DMS 273 treated with DMSO at 0.1 percent for 48 hours (cell line): ENCODE measurements at places on chromosomes 5 and 9.

DNA sequence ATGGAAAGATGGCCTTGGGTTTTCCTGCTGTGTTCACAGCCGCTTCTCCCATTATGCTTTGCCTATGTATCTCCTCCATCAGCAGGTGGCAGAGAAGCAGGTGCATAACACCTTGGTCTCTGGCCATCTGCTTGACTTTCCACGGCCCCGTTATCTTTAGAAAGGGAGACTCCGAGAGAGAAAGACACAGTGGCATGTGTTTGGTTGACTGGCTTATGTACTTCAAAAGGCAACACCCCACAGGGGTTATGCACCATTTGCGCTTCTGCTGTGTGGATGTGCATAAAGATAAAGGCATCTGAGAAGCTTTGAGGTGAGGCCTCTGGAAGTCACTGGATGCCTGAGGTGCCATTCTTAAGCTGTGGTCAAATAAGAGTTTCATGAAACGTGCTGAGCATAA lies 138.4 kb downstream of the EGFLAM start:
- DNase-seq = no peak

DNA sequence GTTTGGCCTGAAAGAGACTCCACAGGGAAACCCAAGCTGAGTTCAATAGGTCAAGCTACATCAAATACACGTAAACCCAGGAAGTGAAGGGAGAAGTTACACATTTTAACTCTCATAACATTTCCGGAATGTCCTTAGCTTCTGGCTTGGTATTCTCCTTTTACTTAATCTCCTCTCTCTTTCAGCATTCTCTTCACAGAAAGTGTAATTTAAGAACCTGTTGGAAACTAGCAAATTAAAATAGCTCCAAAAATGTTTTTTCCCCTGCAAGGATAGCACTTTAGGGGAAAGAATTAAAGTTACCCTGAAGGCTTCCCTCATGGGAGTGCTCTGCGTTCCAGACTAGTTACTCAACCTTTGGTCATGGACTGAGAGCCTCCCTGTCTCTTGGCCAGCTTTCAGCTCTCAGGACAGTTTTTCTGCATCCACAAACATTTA lies 292.7 kb upstream of the TARS1 start:
- no peak for DNase-seq

GRCh38 chr5:10538103-10538788 lies 25.6 kb upstream of the ANKRD33B start:
- no peak for DNase-seq

DNA sequence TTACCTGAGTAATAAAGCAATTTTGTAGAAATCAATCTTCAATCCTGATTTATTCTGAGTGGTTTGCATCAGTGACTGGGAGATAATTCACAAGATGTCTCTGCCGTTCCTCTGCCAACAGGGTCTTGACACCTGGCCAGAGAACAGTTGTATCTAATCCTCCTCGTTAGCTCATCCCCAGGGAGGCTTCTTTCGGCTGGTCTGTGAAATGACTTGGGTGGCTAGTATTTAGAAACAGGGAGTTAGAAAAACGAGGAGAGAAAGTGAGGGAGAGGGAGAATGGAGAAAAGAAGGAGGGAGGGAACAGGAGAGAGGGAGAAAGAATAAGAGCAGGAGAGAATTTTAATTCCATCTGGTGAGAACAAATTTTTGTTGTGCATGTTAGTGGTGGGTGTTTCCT lies 600.2 kb upstream of the TLE4 start:
- no peak for DNase-seq

DNA sequence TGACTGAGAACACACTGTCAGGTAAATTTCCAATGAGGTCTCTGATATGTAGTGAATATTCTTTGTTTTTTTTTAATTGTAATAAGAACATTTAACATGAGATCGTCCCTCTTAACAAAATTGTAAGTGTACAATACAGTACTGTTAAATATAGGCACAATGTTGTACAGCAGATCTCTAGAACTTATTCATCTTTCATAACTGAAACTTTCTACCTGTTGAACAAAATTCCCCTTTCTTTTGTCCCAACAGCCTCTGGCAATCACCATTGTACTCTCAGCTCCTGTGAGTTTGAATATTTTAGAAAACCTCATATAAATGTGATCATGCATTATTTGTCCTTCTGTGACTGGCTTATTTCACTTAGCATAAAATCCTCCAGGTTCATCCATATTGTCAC lies 10.6 kb upstream of the PRLR start:
- no peak for DNase-seq

GRCh38 chr5:11334404-11334803 lies 569.8 kb downstream of the CTNND2 start:
- DNase-seq = no peak

DNA sequence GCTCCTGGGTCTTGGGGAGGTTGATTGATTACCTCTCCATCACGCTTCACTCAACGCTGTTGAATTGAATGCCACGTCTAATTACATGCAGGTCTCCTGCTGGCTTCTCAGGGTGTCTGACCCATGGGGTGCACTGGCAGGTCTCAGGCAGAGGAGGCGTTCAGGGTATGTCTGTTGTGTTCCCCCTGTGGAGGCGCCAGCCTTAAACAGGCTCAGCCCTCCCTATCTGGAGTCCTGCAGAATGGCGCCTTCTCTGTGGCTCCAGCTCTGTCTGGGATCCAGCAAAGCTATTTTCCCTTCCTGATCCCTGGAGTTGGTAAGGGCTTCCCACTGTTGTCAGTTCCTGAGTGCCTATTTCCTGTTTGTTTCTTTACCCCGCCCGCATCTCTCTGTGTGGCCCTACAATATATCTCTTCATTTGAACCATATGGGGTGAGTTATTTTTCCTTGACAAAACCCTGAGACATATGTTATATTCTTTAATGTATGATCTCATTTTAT lies 150.0 kb downstream of the NTRK2 start:
- DNase-seq = no peak

DNA sequence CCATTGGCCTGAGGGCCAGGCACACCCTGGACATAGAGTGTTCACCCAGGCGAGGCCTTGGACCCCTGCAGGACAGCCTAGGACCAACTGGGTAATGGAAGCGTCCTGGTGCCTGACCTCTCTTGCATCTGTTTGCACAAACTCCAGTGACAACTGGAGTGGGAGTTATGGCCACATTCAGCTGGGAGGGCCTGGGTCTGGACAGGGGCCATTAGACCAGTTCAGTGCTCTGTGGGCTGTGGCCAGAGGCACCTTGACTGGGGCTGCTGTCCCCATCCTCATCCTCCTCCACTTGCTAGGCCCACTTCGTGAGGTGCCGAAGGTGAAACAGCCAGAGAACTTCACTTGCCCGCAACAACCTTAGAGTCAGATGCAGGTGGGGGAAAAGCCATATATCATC lies 372.7 kb upstream of the IRX1 start:
- no peak for DNase-seq

DNA sequence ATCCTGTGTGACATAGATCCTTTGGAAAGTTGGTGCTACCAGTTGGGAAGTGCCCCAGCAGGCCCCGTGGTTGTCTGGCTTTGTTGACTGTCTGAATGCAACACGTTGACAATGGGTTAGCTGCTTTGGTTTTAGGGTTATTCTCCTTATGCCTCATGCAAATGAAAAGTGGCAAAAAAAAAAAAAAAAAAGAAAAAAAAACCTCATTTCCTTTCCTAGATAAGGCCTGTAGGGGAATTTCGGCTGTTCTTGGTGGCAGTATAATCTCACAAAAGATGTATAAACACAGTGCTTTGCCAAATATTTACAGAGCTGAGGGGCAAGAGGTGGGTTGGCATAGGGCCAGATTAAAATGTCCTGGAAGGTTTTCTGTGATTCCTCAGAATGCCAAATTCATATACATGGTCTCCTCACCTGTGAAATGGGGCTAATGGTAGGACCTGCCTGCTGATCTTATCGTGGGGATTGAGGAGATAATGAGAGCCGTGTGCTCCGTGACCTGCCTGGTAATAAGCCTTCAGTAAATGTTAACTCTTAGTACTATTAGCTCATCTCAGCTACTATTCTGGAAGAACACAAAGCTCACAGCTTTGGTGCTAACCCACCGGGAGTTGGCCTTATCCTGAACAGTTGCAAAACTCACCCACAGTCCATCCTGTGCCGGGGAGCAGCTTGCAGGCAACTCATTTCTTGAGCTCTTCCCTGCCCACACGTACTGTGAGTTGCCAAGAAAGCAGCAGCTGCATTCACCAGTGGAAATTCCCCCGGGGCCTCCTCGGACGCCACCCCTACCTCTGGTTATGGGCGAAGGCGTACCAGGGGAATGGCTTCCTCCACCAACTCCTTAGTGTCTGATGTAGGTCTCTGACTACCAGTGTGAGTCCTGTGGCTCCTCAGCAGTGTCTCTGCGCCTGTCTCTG lies 220.3 kb downstream of the NR3C1 start:
- DNase-seq = no peak

GRCh38 chr9:108333530-108333983 lies 522.2 kb downstream of the ACTL7B start:
- no peak for DNase-seq

DNA sequence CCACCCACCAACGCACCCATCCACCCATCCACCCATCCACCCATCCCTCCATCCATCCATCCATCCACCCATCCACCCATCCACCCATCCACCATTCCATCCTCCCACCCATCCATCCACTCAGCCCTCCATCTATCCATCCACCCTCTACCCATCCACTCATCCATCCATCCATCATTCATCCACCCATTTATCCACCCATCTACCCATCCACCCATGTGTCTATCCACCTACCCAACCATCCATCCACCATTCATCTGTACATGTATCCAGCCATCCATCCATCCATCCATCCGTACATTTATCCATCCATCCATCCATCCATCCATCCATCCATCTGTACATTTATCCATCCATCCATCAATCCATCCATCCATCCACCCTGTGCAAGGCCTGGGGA lies 11.1 kb upstream of the VAV2 start:
- DNase-seq = no peak

GRCh38 chr9:117095081-117095480 lies 319.8 kb downstream of the ASTN2 start:
- DNase-seq = no peak

GRCh38 chr5:153559926-153560325 lies 69.5 kb downstream of the GRIA1 start:
- DNase-seq = no peak

DNA sequence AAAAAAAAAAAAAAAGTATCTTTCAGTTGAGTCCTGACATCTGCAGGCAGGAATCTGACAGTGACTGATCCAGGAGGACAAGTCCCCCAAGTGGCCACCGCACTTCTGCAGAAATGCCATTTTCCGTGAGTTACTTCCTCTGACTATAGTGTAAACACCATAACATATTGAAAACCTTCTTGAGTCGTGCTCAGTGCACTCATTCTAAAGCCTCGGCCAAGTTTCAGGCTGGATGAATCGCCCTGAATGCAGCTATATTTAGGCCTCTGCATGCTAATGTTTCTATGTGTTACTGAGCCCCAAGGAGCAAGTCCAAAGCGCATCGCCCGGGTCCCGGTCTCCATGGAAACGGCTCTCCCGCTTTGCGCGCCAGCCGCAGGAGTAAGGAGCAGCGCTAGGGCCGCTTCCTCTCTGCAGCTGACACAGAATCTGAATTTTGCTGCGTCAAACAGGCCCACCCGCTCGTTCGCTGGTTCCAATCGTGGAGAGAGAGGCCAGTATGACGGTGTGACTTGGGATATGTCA lies 335.4 kb downstream of the MSX2 start:
- DNase-seq = peak; percentile 16

GRCh38 chr5:139641116-139642080 lies 6.8 kb upstream of the CXXC5 start:
- DNase-seq = no peak

DNA sequence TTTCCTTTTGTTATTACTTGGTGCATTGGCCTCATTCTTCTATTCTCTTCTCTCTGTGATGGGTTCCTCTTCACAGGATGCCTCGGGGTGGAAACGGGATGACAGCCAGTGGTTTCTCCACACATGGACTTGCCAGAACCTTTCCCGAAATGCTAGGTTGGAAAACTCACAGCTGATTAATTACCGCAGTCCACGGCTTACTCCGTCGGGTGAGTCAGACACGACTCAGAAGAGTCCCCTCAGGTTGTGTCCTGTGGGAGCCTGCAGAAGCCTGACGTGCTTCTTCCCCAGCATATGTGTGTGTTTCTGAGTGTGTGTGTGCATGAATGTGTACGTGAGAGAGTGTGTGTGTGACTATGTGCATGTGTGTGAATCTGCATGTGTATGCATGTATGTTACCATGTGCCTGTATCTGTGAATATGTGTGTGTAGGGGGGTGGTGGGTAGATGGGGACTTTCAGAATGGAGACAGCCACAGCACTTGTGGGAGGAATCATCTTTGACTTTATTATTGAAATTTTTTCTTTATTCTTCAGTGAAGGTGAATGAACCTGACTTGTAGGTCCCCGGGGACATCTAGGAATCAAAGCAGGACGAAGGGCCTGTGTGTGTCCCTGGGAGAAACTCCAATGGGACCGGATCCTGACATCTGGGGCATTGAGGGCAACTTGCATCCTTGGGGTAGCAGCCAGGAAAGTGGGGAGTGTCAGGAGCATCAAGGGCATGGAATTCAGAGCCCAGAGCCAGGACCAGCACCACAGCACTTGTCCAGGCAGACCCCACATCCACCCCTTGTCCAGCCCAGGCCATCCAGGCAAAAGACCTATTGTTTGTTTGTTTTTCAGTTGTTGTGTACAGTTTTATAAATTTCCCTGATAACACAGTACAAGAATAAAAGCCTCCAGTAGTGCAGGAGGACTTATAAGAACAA lies 21.9 kb upstream of the MED10 start:
- DNase-seq = no peak

GRCh38 chr9:96177005-96177718 lies 124.8 kb downstream of the HSD17B3 start:
- no peak for DNase-seq

GRCh38 chr9:14158916-14159315 lies 155.0 kb downstream of the NFIB start:
- no peak for DNase-seq

DNA sequence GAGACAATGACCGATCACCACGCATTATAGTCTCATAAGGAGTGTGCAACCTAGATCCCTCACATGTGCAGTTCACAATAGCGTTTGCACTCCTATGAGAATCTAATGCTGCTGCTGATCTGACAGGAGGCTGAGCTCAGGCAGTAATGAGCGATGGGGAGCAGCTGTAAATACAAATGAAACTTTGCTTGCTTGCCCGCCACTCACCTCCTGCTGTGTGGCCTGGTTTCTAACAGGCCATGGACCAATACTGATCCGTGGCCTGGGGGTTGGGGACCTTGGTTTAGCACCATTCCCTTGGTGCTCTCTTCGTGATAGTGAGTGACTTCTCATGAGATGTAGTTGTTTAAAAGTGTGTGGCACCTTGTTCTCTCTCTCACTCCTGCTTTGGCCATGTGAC lies 50.2 kb downstream of the PRLR start:
- DNase-seq = no peak

GRCh38 chr5:10447041-10447440 lies 5.4 kb downstream of the ROPN1L start:
- DNase-seq = no peak

- DNase-seq = no peak
These were observed 61.1 kb upstream of the HRH2 start for GRCh38 chr5:175596761-175597189.
